ENCODE measurements at places on chromosomes 1 and 21.

DNA sequence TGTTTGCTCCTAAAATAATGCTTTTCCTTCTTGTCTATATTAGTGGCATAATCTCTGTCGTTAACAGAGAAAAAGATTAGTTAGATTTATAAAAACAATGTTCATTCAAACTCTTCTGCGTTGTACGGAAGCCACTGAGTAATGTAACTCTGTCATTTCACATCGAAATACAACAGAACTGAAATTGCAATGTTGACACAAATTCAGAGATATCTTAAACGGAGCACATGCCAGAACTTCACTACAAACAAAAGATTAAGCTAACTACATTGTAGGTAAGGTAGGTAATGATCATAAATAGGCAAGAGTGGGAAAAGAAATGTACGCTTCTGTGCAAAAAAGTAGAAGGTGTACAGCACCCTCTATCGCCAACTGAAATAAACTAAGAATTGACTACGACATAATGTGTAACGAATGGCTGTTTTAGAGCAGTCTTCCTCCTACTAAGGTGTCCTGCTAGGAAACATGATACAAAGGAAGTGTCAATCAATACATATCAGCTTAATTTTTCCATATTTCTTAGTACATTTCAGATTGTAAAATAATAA, 56.6 kb downstream of the PCNX2 start:
- DNase-seq, result no peak

- no peak for DNase-seq
Observed at GRCh38 chr1:184919892-184920291, 54.4 kb downstream of the NIBAN1 start.

- DNase-seq, result no peak
Observed at GRCh38 chr1:191760016-191760415, 398.2 kb upstream of the RGS18 start.

DNA sequence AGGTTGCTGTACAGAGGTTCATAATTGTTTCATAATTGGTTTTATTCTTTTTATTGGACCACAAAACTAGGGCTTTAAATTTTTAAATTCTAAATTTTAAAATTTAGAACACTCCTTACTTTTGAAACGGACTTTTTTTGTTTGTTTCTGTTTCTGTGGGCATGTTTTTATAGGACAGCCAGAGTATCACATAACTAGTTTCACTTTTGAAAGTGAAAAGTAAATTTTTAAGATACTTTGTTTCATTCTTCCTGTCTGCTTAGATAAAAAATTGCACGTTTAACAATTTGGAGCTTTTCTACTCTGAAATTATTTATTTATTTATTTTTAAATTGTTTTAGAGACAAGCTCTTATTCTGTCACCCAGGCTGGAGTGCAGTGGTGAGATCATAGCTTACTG, 29.7 kb downstream of the MDM4 start:
- DNase-seq, result no peak

DNA sequence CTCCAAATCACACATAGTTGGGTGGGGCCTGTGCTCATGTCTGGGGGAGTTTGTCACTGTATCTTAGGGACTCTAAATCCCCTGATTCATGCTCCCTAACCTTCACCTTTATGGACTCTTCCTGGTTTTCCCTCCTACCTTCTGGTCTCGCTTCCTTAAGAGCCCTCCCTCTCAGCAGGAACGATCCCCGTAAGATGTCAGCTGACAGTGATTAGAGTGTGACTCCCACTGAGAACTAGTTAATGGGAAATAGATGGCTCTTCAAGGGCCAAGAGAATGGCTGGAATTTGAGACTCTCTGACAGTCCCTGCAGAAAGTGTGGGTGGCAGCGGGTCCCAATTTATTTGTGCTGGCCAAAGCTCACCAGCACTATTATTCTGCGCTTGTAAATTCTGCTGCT, 22.0 kb downstream of the LYPD8 start:
- DNase-seq, result no peak

DNA sequence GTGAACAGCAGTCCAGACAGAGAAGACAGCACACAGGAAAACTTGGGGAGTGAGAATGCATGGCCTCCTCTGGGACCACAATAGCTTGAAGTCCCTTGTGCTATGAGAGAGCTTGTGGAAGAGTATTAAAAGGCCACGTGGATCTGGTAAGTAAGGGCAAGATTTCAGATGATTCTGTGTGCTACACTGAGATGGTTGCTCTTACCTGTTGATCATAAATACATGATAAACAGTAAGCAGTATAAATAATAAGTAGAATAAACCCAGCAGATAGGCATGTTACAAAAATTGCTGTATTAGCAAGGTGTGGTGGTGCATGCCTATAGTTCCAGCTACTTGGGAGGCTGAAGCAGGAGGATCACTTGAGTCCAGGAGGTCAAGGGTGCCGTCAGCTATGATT, 150.4 kb upstream of the ZC3H11B start:
- DNase-seq, result no peak

DNA sequence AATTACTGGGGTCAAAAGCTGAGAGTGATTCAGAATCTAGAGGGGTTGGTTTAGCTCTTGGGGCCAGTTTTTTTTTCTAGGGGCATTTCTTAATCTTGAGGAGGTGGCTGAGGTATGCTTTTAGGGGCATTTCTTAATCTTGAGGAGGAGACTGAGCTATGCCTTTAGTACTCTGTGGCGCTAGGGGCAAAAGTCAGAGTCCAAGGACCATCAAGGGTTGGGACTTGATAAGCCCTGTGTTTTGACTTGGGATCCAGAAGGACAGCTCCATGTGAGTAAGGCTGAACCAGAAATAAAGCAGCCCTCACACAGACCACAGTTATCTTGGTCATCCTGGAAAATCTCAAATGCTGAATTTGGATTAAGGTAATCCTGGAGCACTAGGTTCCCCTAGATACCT, 3.9 kb upstream of the CNIH3 start:
- DNase-seq, result no peak

GRCh38 chr1:105337420-105337819, 1587.7 kb downstream of the AMY1C start:
- peak; percentile 78 for DNase-seq

DNA sequence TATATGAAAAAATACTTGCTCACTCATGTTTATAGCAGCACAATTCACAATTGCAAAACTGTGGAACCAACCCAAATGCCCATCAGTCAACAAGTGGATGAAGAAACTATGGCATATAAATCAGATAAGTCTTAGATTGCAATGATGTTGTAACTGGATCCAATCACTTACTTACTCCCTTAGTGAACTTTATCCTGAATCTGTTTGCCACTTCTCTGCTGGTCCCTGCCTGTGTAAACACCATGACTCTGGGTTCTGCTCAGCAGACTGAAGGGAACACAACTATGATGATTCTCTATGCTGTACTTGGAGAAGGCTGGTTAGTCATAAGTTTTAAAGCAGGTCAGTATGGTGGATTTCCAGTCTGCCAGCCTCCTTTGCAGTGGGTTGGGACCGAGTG, 391.2 kb downstream of the RWDD3 start:
- DNase-seq, result no peak

DNA sequence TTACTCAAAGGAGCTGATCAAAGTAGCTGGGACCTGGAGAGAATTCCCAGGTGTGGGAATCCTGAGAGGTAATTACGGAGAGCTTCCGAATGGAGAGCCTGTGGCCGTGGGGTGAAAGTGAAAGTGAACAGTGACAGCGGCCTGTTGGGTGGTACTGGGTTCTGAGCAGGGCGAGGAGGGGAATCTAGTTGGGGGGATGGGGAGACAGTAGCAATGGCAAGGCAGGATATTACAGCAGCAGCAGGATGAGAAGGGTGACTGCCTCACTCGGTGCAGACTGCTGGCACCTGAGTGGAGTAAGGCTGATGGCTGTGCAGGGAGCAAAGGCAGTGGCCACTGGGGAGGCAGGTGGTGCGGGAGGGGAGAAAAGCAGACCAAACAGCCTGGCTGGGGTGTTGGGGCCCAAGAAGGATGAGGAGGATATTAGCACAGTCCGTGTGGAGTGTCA, 70.3 kb upstream of the PRDX6 start:
- DNase-seq, result no peak

DNA sequence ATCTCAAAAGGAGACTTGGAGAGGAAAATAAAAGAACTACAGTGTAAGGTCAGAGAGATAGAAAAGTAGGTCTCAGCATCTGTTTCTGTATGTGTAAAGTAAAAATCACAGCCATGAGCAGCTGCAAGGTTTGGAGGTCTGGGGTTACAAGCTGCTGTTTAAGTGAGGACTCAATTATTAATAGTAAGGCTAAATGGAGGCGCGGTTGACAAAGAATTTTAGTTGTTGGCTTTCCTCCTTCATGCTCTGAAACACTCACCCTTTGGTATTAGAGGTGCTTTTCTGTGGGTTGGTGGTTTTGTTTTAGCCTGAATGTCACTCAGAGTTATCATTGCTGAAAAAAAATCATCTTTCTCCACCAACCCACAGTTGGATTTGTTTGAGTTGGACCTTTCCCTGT, 59.8 kb upstream of the HAO2 start:
- no peak for DNase-seq

DNA sequence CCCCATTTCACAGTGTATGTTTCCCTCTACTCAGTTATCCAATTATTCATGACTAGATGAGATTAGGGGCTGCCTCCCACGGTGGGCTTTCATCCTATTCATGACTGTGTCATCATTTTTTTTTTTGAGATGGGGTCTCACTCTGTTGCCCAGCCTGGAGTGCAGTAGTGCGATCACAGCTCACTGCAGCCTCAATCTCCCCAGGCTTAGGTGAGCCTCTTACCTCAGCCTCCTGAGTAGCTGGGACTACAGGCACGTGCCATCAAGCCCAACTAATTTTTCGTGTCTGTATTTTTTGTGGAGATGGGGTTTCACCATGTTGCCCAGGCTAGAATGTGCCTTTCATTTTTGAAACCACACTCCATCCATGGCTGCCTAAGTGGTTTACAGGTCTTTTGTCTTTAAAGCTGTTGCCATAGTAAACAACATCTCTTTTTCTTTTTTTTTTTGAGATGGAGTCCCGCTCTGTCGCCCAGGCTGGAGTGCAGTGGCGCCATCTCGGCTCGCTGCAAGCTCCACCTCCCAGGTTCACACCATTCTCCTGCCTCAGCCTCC, 60.0 kb downstream of the PIK3CD start:
- no peak for DNase-seq
